Stimulated activated CD8-positive, alpha-beta memory T cell treated with anti-CD3 and anti-CD28 coated beads, Interleukin-2, amount 100 ng/mL, for 48 hours (primary cell): ENCODE measurements at places on chromosomes 11 and 22.

DNA sequence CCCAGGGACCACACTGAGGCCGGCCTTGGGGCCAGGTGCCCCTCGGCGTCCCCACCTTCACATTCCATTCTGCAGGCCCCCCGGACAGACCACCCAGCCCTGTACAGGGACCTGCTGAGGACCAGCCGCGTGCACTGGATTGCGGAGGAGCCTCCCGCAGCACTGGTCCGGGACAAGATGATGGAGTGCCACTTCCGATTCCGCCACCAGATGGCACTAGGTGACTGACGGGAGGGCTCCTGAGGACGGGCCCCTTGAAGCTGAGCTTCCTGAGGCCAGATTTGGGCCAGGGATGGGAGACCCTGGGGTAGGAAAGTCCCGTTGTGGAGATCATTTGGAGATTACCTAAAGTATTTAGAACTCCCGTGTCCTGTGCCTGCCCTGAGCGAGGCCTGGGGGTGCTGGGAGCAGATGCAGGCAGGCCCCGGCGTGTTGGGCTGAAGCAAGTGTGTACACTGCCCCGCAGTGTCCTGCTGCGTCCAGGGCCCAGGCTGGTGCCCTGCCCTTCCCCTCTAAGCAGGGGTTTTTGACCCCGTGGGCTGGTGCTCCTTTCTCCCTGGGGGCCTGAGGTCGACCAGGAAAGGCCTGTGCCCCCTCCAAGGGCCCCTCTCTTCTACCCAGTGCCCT lies 20.0 kb downstream of the TRMU start:
- peak; percentile 45 for DNase-seq

DNA sequence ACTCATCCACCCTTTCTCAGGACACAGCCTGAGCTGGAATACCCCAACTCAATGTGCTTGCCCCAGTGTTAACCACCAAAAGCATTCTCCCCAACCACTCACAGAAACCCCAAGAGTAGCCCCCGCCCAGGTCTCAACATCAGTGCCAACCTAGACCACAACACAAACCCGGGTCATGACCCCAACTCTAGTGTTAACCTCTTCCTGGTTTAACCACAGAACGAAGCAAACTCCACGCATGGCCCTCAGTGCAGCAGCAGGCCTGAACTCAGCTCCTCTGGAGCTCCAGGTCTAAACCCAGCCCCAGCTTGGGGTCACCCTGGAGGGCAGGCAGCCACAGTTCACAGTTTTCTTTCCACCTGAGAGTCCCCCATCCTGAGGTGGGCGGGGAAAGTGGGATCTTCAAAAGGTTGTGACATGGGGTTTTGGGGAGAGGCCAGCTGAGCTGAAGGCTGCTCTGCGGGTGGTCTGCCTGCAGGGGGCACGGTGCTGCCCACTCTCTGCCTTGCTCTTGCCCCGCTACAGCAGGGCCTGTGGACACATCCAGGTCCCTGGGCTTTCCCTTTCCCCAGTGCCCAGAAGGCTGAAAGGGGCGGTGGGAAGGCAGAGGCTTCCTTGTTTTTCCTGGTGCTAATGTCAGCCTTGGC lies 37.9 kb downstream of the NECTIN1 start:
- peak; percentile 11 for DNase-seq

- DNase-seq = peak; percentile 8
Measured at GRCh38 chr22:45129703-45130524, 33.8 kb upstream of the NUP50 start.

DNA sequence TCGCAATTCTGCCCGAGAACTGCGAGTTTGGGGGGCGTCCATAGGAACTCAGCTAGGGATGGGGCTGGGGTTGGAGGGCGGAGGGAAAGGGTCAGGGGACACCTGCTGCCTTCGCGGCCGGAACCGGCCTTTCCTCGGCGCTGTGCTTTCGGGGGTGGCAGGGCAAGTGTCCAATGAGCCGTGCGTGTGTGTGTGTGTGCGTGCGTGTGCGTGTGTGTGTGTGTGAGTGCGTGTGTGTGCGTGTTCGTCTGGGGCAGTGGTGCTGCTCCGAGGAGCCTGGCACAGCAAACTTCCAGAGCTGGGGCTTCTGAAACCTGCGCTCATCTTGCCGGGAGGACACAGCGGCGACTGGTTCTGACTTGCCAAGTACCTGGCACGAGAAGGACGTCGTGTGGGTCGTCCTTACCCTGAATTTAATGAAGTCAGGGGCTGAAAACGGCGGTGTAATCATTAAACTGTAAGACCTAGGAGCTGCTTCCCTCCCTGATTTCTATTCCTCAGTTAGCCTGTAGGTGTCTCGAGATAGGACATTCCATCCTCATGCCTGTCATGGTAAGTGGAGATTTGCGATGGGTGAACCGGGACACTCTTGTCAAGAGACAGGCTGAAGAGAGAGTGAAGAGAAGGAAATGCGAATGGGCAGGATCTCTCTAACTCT lies 27.0 kb upstream of the AMOTL1 start:
- no peak for DNase-seq

DNA sequence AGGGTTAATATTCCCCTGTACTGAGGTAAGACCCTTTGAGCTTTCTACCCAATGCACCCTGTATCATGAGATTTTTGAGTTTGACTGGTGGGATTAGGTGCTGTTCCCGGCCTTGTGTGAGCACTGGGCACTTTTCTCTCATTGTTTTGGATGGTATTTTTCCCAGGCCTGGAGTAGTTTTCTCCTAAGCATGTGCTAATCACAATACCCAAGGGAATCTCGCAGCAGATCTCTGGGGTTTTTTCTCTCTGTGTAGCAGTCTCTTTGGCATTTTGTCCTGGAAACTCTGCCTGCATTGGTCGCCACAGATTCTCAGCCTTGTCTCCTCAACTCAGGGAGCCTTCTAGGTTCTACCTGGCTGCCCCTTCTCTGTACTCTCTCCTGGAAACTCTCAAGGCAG lies 19.9 kb downstream of the IGHMBP2 start:
- no peak for DNase-seq

GRCh38 chr22:27802346-27803073 lies 954 bp upstream of the MN1 start:
- no peak for DNase-seq

- no peak for DNase-seq
Measured at GRCh38 chr11:118921121-118921928, 4.4 kb downstream of the BCL9L start.

DNA sequence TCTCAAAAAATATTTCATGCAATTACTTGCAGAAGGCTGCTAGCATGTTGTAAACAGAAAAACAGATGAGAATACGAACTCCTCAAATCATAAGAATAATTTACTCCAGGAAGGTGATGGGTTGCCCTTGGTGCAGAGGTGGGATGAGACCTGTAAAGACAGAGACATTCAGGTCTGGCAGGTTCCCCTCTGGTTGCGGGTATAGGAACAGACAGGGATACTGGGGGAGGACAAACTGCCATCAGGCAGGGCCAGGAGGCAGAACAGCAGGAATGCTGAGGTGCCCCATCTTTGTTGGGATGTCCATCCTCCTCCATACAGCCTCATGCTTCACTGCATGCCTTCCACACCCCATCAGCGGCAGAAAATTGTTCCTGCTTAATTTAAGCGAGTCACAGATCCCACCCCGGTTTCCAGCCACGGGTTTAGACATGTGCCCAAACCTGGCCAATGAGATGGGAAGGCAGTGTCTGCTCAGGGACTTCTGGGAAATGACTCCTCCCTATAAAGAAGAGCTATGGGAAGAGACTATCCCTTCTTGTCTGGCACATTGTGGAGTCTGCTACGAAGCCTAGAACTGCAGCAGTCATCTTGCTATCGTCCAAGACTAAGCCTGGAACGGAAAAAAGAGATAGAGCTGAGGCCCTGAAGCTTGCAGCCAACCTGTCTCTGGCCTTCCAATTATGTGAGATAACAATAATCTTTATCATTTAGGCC lies 23.1 kb upstream of the IRAG1 start:
- no peak for DNase-seq

DNA sequence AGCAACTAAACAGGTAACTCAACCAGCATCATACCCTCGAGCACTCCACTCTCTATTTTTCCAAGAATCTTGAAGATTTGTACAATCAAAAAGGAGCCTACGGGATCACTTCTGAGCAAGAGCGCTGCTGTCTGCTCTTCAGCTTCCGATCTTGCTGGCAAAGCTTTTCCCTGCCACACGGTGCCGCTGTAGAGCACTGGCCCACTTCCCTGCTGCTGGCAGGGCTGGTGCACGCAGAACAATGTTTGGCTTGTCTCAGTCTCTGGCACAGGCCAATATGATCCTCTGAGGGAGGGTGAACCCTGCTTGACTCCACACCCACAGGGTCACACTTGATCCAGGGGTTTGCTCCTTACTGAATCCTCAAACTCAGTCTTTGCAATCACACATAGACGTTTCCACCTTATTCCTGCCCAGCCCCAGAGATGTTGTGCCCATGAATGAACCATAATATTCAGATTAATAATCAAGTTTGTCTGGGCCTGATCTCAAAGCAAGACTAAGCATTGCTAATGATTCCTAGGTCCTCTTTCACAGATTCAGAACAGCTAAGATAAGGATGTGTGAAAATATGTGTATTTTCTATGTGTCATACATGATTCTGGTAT lies 536.6 kb downstream of the SOX6 start:
- peak; percentile 13 for DNase-seq

DNA sequence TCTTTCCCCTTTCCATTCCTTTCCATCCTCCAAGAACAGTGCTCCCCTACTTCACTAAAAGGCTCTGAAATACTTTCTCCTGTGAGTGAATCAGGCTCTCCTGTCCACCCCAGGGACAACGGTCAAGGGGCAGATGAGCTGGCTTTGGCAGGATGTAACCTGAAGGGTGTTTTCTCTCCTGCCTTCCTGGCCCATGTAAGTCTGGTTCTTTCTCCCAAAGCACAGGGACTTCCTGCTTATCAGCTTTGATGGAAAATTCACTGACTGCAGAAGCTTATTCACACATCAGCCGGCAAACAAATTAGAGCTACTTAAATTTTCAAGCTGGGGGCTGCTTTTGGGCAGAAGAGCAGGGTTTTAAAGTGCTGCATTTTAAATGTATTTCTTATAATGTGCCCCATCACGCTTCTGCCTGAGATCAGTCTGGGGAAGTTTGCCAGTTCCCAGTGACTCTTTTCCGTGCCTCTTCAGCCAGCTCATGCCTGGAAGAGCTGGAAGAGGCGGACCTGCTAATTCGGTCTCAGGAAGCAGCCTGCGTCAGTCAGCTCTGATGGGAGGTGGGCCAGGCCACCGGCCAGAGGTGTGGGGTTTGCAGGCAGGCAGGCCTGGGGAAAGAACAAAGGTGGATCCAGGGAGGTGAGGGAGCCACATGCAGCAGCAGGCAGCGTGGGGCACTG lies 140.4 kb upstream of the TBCEL start:
- DNase-seq = no peak

GRCh38 chr22:36478966-36479365 lies 2.5 kb downstream of the TXN2 start:
- DNase-seq = no peak

DNA sequence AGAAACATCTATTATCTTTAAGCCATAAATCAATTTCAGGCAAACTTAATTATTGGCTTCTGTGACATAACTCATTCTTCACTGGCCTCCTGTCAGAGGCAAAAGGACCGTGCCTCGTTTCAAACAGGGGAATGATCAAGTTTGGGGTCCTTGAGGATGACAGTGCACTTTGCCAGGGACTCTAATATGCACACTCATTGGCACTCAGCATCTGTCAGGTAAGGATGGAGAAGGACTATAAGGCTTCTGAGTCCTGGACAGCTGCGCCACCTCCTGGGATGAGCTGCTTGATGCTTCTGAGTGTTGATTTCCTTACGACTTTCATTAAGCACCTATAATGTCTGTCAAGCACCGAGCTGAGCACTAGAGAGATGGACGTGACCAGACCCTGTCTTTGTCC lies 20.2 kb downstream of the BPIFC start:
- no peak for DNase-seq

DNA sequence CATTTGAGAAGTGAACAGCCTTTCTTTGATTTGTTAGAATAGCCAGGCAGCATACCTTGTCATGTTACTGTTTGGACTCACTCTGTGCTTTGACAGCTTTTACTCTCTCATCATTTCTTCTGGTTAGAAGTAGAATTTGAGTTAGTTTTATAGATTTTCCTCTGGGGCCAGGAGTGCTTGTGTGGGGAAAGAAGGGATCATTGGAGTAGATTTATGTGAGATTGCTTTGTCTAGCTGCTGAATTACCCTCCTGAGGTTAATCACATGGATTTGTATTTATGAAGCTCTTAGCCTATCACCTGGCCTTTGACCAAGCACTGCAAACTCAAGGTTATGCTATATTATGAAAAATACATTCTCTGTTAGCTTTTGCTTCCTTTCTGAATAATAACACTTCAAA lies 54.3 kb downstream of the SWAP70 start:
- DNase-seq = no peak

GRCh38 chr11:134413043-134413825 lies 1.2 kb upstream of the B3GAT1 start:
- no peak for DNase-seq

DNA sequence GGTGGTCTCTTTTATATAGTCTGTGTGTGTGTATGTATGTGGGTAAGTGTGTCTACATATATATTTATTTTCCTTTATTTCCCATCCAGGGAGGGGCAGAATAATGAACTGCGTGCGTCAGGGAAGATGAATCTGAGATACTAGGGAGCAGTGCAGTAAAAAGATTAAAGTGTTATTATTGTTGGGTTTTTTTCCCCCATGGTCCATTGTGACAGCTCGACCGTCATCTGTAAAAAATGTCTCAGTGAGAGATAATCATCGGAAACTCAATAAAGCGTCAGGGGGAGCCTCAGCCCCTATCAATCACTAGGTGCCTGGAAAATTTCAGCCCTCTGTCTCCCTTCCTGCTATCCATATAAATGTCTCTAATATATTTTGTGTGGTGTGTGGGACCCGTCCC lies 64.6 kb downstream of the CLPB start:
- DNase-seq = no peak

DNA sequence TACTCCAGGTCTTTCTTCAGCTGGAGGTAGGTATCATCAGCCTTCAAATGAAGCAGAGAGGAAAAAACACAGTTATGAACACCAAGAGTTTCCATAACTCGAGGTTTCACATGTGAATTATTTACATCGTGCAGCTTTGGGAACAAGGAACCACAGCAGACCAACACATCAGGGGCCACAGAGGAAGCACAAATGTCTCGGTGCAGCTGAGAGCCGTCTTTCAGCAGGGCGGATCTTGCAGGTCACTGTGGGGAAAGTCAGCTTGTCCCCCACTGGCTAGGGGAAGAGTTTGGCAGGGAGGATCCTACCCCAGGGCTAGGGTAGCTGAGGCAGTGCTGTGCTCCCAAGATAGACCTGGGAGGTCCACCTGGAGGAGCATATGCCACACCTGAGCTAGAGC lies 74.7 kb downstream of the C11orf58 start:
- DNase-seq = no peak

DNA sequence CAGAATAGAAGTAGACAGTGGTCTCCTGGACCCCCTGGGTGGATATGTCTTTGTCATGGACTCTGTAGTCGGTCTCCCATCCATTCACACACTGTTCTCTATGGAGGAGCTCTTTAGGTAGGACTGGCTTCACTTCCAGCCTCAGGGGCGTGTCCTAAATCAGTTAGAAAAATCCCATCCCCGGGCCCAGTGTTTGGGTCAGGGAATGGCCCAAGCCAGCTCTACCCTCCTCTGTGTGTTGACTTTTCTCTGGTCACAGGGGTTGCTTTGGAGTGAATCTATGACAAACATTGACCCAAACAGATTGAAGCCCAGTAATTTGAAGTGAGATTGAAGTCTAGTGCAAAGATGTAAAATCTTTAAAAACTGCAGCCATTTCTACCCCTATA lies 34.0 kb downstream of the WEE1 start:
- DNase-seq = no peak
